ENCODE measurements at places on chromosomes 3 and 15.

DNA sequence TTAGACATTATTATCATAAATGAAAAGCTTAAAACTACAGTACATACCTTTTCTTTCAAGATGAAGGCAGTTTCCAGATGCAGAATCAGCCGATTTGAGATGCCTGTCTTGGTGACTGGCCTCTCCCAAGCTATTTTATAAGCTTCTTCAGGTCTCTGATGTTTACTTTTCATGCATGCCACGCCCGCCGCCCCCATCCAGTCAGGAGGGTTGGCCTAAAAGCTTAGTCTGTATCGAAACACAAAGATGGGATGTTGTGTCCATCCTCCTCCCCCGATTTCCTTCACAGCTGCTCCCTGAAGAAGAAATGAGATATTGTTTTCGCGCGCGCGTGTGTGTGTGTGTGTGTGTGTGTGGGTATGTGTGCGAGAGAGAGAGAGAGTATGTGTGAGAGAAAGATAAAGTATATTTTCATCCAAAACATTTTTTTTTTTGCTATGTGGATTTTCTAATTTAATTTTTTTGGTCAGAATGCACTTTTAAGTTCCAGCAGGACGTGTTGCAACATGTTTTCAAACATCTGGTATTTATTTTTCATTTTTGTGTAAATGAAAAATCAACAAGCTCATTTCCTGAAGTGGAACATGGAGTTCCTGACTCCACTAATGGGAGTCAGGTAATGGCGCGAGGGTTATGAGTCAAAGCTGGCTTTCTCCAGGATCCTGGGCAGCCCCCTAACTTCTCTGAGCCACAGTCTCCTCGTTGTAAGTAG is at the start of gene APOD:
Gene APOD (minus strand): TSS at position 110 of the 712 bp plus-strand sequence. CDS start 4,479 bp downstream, outside the sequence.
- DNase-seq: no peak

- DNase-seq: no peak
Measured at GRCh38 chr3:22490747-22491146, 712.4 kb upstream of the UBE2E2 start.

DNA sequence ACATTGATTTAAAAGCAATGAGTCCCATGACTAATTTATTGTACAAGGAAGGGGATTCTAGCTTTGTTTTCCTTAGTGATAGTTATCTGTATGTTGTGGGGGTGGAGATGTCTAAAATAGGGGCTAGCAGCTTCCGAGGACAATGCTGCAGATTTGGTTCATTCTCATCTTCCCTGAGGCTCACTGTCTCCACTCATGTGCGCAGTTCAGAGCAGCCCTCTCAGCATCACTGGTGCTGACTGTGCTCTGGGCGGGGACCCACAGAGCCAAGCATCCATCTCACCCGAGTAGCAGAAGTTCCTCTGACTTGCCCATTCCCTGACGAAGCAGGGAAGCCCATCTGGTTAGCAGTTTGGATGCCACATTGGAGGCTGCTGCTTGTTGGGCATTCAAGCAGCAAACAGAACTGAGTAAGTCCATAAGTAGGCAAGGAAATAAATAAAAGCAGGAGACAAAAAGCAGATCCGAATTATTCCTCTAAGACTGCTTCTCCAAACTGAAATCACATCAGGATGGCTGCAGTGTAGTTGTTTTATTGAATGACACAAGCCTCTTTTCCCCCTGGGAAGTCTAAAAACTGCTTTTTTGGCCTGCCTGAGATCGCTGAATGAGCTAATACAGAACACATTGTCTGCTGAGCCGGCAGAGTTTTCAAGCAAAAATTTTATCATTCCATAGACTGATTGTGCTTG is 27.5 kb downstream of the RARB start:
- no peak for DNase-seq

- no peak for DNase-seq
Measured at GRCh38 chr15:42413920-42414319, 54.6 kb downstream of the CAPN3 start.

- DNase-seq: no peak
Measured at GRCh38 chr3:46998121-46998851, 18.8 kb downstream of the NBEAL2 start.

DNA sequence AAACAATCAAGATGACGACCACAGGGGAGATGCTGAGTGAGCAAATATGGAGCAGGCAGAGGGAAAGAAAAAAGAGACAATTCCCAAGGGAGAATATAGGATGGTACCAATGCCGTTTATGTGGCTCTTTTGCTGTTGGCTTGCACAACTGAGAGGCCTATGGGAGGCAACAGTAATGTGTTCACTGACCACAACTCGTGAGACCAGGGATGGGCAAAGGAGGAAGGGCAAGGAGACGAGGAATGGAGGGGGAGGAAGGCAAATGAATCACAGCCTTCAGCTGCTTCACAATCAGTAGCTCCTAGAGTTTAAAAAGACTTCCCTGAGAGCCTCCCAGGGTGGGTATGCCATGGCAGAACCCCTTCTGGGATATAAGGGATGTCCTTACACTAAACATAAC is 131.5 kb downstream of the SLC9A9 start:
- no peak for DNase-seq

GRCh38 chr3:156037356-156037755 is 83.0 kb upstream of the KCNAB1 start:
- no peak for DNase-seq

DNA sequence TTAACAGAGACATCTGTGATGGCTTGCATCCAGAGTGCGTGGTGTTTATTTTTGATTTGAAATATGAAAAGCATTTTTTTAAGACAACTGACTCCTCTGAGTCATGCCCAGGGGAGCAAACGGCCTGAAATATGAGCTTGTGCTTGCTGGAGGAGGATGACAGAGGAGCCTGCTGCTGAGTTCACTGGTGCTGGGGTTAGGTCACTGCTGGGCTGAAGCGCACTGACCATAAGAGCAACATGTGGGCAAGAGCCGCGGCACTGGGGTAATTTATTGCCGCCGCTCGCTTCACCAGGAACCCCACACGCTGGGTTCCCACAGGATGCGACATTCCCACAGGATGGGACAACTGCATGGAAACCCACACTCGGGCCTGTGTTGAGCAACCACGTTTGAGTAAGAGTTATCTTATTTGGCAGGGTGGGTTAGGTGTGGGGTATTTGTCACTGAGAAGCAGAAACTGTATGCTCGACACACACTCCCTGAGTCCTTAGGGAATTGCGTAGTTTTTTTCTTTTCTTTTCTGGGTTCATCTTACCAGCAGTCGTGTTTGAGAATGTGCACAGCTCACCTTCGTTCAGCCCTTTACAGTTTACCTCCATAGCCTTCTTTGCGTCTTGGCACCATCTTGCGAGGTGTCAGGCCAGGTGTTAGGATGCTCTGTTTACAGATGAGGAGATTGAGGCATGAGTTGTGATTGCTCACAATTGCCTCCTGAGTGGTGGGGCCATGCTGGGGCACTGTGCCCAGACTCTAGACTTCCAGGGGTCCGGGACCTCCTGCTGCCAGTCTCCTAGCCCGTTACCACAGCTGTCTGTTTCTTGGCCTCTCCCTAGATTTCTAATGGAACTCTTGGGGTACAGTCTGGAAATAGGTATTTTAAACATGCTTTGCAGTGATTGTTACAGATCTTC is 60.4 kb downstream of the SMAD3 start:
- DNase-seq: no peak

DNA sequence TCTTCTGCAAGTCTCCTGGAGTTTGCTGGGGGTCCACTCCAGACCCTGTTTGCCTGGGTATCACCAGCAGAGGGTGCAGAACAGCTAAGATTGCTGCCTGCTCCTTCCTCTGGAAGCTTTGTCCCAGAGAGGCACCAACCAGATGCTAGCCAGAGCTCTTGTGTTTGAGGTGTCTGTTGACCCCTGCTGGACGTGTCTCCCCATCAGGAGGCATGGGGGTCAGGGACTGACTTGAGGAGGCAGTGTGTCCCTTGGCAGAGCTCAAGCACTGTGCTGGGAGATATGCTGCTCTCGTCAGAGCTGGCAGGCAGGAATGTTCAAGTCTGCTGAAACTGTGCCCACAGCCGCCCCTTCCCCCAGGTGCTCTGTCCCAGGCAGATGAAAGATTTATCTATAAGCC is 86.5 kb downstream of the TPRG1 start:
- no peak for DNase-seq

DNA sequence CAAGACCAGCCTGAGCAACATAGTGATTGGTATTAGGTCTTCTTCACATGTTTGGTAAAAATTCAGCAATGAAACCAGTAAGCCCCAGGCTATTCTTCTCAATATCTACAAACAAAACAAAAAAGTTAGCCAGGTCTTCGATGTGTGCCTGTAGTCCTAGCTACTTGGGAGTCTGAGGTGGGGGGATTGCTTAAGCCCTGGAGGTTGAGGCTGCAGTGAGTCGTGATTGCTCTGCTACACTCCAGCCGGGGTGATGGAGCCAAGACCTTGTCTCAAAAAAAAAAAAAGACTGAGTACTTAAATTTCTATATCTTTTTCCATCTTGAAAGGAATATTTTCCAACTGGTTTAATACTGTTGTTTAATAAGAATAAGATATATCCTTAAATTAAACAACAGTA is 106.8 kb downstream of the MBNL1 start:
- no peak for DNase-seq

DNA sequence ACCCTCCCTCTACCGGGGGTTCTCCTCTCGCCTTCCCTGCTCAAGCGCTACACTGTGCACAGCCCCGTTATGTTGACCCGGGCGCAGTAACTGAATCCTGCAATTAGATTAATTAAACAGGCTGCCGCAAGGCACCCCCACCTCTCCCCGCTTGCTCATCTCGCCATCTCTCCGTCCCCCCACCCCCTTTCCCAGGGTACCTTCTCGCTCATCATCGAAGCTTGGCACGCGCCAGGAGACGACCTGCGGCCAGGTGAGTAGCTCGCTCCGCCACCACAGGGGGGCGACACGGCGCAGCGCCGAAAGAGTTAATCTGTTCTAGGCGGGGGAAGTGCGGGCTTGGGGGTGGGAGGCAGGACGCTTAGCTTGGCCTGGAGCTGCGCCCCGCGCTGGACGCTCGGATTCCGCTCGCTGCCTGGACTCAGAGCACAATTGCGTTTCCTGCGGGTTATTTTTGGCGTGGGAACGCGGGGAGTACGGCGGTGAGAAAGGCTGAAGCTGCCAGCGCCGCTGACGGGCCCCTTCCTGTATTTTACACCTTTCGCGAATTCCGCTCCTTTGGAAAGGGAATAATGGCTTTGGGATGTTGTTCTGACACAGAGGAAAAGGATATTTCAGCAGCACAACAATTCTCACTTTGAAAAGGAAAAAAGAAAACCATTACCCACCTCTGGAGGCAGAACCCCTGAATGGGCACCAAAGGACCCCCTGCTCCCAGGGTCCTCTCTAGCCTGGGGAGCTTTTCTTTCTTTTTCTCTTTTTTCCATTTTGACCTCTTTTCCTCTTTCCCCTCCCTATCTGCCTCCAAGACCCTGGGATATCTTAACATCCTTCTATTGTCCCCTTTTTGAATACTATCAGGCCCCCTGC is 1.5 kb downstream of the DLL4 start:
- DNase-seq: no peak

- DNase-seq: no peak
Measured at GRCh38 chr15:56933410-56933809, 15.0 kb downstream of the TCF12 start.

GRCh38 chr3:41579861-41580260 is 380.6 kb downstream of the CTNNB1 start:
- DNase-seq: no peak

- DNase-seq: no peak
Measured at GRCh38 chr3:129058441-129059200, 2.0 kb upstream of the GP9 start.

- DNase-seq: no peak
Measured at GRCh38 chr15:80934761-80935221, 54.8 kb downstream of the MESD start.

- no peak for DNase-seq
Measured at GRCh38 chr15:31471731-31472430, 145.2 kb downstream of the KLF13 start.

GRCh38 chr15:84764989-84765388 is 16.6 kb downstream of the ZNF592 start:
- DNase-seq: no peak

DNA sequence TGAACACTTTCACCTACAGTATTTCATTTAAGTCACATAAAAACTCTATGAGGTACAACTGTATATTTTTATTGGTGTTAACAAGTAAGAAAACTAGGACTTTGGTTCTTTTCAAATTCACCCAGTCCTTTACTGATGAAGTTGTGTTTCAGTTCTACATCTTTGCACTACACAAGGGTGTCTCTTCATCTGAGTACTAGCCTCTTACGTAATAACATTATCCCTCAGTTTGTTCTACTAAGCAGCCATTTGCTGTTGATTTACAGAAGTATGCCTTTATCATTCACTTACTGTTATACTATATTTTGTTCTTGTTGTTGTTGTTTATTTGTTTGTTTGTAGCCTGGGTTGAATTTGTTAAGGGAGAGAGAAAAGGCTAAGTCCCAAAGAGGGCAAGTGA is 311.9 kb downstream of the PLOD2 start:
- DNase-seq: no peak

DNA sequence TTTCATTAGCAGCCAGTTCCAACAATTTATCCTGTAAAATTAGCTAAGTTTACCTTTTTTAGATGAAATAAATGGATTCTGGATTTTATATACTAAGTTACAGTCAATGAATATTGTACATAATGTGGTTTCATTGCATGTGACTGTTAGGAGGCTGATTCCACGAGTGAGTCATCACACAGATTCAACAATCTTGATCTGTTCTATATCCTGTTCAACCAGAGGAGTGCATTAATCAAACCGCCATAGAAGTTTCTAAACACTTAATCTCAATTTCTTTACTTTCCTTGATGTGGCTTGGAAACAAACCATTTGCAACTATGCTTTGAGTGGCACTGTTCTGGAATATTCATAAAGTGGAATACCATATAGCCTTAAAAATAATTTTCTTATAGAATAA is 15.3 kb downstream of the DNAJC13 start:
- no peak for DNase-seq

GRCh38 chr3:126606001-126606400 is 47.3 kb upstream of the C3orf22 start:
- DNase-seq: no peak

GRCh38 chr3:170331143-170331542 is 26.4 kb upstream of the SKIL start:
- DNase-seq: no peak

DNA sequence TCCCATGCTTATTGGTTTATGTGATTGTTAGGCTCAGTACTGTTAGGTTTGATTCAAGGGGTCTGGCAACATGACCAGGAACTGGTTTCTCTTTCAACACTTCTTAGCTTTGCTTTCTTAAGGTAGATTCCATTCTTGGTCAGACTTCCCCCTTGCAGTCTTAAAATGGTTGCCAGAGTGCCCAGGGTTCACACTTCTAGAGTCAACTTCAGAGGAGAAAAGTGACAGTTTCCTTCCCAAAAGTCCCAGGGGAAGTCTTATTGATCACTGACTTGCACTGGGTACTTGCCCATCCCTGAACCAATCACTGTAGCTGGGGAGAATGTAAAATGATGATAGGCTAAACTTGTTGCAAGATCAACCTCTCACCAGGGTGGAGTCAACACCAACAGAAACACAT is 14.1 kb downstream of the MGLL start:
- no peak for DNase-seq

GRCh38 chr15:93515256-93516051 is 426.4 kb upstream of the RGMA start:
- no peak for DNase-seq

GRCh38 chr3:81105206-81105605 is 656.2 kb downstream of the GBE1 start:
- no peak for DNase-seq

- no peak for DNase-seq
Measured at GRCh38 chr15:87959662-87960061, 296.9 kb downstream of the NTRK3 start.

GRCh38 chr3:34056951-34057390 is 258.5 kb downstream of the PDCD6IP start:
- no peak for DNase-seq
